Amniotic stem cell (primary cell): ENCODE measurements at places on chromosomes 7 and 10.
A peak's percentile ranks its signal among the peaks of the same experiment; 100 is the strongest.

- no peak for DNase-seq
These were observed 185.4 kb downstream of the SEC23IP start for GRCh38 chr10:120077707-120078492.

DNA sequence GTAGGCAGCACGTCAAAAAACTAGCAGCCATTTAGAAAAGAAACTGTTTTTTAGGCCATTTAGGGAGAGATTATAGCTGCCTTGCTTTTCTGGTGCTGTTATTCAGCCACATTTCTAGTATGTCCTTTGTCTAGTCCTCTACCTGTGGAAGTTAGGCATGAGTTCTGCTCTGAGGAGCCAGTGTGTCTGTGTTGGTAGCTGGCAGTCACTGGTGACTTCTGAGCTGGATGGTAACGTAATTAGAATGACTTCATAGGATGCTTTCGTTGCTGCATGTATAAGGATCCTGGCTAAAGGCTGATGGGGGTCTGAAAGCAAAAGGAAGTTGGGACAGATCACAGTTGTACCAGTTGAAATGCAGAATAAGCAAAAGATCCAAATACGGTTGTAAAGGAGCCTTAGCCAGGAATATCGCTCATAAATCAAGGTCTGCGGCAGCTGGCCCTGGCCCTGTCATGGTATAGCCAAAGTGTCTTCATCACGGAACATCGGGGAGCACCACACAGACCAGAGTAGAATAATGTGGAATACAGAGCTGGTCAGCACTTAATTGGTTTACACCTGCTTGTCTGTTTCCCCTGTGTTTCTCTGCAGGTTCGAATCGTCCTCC is 226.7 kb downstream of the EXOC4 start:
- DNase-seq, result no peak

DNA sequence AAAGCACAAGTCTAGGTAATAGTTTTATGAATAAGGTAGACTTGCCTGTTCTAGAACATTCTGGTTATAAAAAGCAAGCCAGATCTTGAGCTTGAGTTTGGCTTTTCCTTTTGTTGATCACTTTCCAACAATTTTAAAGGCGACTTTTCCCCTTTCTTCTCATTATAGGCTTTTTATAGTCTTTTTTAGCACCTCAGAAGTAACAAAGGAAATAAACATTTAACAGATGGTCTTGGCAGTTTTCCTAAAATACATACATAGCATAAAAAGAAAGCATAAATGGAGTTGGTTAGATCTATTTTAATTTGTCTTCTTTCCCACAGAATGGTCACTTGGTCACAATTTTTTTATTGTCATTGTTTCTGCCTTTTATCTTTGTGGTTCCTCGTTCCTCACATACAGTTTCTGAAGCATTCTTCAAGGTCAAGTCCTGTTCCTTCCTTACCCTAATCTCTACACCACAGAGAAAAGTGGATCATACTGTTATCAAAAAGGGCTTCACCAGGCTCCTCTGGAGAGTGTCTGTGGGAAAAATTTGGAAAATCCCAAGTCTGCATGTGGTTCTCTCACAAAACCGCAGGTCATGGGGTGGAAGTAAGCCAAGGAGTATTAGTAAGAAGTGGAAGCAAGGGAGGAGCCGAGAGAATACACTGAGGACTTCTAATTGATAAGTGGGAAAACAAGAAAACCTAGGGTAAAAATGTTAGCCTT is 31.3 kb downstream of the THNSL1 start:
- DNase-seq, result no peak

- DNase-seq, result no peak
These were observed 1151.1 kb downstream of the TYW1 start for GRCh38 chr7:68147614-68148238.

- no peak for DNase-seq
These were observed 141.1 kb downstream of the GRM3 start for GRCh38 chr7:86784765-86785164.

DNA sequence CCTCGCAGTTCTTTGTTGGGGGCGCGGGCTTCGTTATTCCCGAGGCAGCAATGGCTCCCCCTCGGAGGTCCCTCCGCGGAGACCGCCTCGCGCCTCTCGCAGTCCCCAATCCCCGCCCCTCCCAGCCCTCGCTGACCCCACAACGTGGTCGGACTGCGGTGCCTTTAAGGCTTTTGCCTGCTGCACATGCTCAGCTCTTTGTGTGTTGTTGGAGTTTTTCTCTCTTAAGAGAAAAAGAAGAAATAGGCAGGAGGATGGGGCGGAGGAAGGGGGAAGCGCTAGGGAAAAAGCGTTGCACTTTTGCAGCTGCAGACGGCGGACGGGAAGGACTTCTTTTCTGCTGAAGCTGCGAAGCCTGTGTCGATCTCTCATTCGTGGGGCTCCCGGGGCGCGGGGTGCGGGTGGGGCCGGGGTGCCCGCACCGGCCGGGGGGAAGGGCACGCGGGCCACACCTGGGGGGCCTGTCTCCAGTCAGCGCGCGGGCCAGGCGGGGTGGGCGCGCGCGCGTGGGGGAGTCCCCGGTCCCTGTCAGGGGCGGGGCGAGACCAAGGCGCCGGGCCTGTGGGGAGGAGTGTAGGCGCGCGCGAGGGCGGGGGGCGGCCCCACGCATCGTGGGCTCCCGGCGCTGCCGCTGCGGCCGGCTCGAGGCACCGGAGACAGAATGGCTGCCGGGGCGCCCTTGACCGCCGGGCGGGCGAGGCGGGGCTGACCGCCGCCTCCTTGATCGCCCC is 445 bp upstream of the ATRNL1 start:
- DNase-seq, result peak; percentile 41

GRCh38 chr10:86371116-86371515 is 4.5 kb upstream of the GRID1 start:
- no peak for DNase-seq

DNA sequence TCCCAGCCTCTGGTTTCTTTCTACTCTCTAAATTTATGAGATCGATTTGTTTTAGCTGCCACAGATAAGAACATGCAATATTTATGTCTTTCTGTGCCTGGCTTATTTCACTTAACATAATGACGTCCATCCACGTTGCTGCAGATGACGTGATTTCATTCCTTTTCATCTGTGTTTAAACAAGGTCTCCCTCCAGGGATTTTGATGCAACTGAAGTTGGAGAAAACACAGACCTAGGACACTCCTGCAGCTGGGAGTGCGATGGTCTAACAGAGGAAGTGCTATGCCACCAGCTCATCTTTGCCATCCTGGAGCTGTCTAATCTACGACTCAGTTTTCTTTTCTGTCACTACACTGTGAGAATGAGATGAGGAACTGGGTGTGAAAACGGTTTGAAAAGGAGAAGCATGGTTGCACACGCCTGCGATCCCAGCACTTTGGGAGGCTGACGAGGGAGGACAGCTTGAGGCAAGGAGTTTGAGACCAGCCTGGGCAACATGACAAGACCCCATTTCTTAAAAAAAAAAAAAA is 1.5 kb upstream of the KCTD7 start:
- no peak for DNase-seq

- no peak for DNase-seq
These were observed 277.7 kb upstream of the ZNF32 start for GRCh38 chr10:43926371-43926770.

- DNase-seq, result no peak
These were observed 560.3 kb downstream of the SDK1 start for GRCh38 chr7:3861386-3861785.

DNA sequence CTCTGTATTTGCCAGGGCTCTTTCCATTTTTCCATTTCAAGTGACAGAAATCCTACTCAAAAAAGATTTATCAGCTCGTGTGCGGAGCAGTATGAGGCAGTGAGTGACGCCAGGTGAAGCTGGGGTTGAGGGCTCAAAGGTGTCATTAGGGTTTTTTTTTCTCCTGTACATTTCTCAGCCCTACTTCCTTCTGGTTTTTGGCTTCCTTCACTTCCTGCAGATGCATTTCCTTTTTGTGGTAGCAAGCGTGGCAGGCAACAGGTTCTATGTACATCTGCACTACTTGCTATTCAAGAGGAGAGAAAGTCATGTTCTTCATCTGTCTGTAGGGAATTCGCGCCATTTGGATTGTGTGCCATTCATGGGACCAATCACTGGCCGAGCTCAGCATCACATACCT is 52.8 kb upstream of the AOAH start:
- DNase-seq, result no peak

DNA sequence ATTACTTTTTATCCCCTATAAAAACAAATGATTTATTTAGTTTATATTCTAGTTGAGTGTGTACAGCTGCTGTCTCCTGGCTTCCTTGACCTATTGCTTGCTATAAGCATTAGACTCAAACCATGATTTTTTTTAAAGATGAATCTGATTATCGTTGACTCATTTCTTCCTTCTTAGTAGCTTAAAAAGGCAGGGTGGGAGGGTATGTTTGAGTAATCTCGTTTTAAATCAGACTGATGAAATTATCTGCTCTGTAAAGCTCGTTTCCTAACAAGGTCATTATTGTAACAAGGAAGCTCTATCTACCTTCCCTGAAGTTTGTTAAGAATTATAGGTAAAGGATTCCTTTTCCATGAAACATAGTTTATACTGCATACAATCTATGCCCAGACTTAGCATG is 276.3 kb upstream of the KCND2 start:
- no peak for DNase-seq

- no peak for DNase-seq
These were observed 412.1 kb downstream of the SUGCT start for GRCh38 chr7:40546616-40547501.

DNA sequence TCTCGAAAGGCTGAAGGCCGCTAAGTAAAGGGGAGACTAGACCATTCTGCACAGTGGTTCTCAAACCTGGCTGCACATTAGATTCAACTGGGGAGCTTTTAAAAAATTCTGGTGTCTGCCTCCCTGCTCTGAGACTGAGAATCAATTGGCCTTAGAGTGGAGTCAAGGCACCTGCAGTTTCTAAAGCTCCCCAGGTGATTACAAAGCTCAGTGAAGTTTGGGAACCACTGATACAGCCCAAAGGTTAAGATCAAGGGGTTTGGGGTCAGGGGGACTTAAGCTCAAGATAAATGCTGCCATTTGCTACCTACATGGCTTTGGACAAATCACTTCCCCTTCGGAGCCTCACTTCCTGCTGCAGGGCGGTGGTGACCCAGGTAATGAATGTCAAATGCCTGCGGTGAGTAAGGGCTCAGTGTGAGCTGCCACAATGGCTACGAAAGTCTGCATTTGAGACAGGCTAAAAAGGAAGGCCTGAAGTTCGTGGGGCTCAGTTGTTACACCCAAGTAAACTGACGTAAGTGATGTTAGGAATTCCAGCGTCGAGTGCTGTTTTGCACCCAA is 72.3 kb downstream of the TLL2 start:
- no peak for DNase-seq

GRCh38 chr7:139562491-139562890 is 39.0 kb downstream of the CLEC2L start:
- no peak for DNase-seq

DNA sequence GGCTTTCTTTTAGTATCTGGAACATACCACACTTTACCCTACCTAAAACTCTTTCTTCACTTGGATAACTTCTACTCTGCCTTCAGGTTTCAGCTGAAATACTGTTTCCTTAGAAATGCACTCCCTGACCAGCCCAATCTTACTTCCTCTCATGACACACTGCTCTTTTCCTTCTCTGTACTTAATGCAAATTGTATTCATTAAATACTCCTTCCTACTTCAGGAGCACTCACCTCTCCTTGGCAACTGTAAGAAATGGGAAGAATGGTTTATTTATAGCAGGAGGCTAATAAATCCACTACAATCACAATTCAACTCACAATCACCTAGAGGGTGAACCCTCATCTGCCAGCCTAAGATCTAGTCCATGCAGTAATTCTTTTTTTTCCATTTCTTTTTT is 15.2 kb downstream of the ZCWPW1 start:
- no peak for DNase-seq

- DNase-seq, result no peak
These were observed 34.9 kb upstream of the TCERG1L start for GRCh38 chr10:131346456-131346855.

DNA sequence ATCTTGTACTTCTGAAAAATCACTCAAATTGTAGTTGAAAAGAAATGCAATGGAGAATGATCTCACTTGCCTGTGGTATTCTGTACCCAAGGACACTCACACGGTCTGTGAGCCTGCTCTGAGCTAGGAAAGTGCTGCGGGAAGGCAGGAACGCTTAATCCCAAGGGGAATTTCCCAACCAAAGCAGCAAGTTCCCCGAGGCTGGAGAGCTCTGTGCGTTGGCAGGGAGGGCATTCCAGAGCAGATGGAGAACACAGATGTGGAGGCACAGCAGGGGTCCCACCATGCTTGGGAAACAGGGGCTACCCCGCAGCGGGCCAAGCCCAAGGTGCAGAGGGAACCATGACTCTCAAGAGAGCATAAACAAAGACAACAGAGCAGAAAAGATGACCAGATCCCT is 13.6 kb downstream of the SVIL start:
- DNase-seq, result peak; percentile 65

- DNase-seq, result no peak
These were observed 315.9 kb upstream of the SEMA3A start for GRCh38 chr7:84510505-84510904.

GRCh38 chr7:54906963-54907362 is 111.9 kb upstream of the EGFR start:
- DNase-seq, result no peak

- no peak for DNase-seq
These were observed 569.5 kb downstream of the TYW1 start for GRCh38 chr7:67566101-67566500.

DNA sequence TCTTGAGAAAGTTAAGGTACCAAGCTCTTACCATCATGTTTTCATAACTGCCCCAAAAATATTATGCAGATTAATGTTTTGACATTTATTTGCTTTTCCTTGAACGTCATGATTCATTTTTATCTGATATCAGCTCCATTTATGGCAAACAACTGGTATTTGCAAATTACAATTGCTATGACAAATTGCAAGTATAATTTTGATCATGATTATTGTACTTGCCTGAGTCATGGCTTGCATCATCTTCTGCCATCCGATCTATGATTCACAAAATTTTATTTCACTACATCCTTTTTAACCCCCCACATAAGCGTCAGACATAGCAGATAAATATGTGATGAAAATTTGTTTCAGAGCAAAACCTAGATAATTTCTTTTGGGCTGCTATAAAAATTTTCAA is 155.0 kb downstream of the STK31 start:
- no peak for DNase-seq

- DNase-seq, result no peak
These were observed 267.5 kb upstream of the SP4 start for GRCh38 chr7:21160401-21160800.

- no peak for DNase-seq
These were observed 167.8 kb downstream of the PLXDC2 start for GRCh38 chr10:19983880-19984565.

DNA sequence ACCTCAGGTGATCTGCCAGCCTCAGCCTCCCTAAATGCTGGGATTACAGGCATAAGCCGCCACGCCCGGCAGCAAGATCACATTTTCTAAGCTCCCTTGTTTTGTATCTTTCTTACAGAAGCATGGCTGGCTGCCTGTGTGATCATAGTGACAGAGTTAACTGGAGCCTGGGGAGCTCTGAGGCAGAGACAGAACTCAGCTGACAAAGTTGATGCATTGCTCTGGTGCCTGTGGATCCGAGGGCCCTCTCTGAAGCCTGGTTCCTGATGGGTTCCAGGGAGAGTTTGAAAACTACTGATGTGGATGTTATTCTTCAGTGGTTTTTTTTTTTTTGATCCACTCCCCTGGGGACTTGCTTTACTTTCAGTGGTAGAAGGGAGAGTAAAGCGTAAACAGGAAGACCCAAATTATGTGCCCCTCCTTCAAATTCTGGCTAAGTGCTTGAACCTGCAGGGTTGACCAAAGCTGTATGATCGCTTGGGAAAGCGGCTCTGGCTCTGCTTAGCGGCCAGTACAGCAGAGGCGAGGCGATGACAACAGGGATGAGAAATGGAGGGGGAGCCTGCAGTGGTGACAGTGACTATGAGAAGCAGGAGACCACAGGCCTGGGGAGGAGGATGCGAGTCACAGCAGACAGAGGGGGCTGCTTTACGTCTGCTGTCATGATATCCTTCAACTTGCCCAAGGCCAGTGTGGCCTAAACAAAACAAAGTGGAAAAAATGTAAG is 6.8 kb upstream of the EFCAB10 start:
- DNase-seq, result no peak
